ENCODE measurements at places on chromosomes 4 and X.

DNA sequence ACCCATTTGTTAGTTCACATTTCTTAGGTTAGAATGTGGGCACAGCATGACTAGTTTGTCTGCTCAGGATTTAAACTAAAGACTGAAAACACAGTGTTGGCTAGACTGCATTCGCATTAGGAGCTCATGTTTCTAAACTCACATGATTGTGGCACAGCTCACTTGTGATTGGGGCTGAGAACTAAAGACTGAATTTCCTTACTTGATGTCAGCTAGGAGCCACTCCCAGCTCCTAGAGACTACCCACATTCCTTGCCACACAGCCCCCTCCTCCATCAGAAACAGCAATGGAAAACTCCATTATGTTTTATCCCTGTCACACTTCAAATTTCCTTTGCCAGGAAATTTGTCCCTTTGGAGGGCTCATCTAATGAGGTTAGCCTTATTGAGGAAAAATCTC is 170.2 kb upstream of the NUDT6 start:
- no peak for DNase-seq

GRCh38 chr4:8854931-8855330 is 16.7 kb downstream of the HMX1 start:
- DNase-seq, result no peak

DNA sequence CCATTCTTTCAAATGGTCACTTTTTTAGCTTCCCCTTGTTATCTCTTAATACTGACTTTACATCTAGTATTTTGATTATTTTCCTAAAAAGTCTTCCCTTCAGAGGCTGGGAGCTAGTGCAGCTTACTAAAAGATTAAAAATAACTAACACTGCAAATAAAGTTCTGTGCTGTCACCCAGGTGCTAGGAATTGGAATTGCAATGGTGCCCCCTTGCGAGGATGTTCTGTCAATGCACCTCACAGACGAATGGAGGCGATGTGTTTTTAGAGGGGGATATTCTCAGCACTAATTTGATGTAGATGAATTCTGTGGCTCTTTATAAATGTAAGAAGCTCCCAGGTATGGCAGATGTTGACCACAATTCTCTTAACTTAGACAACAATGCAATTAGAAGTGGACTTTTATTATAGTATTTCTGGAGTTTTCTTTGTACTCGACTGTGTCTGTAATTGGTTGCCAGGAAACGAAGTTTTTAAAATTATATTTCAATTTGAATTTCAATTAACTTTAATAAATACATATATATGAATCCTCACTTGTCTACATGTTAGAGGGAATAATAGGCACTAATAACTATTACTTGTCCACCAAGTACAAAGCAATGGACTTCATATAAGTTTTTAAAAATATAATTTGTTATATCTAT is 22.0 kb upstream of the SMIM31 start:
- peak; percentile 20 for DNase-seq

GRCh38 chr4:71270901-71271300 is 67.9 kb upstream of the SLC4A4 start:
- DNase-seq, result peak; percentile 16

- DNase-seq, result no peak
Observed at GRCh38 chr4:172874944-172875343, 293.7 kb upstream of the GALNT7 start.
